Stimulated activated naive CD4-positive, alpha-beta T cell treated with Interleukin-2 at 50 U/mL for 16 hours (primary cell): ENCODE measurements at places on chromosomes 6 and 20.

DNA sequence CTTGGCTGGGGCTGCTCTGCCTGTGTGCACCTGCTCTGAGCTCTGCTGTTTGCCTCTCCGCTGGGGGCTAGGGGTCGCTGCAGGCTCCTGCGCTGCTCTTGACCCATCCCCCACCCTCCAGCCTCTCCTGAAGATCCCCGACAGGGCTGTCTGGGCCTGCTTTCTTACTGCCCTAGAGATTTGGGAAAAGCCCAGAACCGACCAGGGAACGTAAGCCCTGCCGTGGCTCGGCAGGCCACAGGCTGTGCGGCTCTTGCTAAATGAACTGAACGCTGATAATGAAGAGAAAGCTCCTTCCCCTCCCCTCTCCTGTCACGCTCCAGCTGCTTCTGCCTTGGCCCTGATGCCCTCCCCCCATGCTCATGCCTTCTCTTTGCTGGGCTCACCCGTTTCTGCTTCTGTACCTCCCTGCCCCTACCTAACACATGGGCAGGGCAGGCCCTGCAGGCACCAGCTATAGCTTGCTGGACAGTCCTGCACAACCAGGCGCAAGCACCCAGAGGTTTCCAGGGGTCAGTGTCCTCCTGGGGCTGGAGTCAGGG is 32.0 kb upstream of the PCMTD2 start:
- no peak for DNase-seq

DNA sequence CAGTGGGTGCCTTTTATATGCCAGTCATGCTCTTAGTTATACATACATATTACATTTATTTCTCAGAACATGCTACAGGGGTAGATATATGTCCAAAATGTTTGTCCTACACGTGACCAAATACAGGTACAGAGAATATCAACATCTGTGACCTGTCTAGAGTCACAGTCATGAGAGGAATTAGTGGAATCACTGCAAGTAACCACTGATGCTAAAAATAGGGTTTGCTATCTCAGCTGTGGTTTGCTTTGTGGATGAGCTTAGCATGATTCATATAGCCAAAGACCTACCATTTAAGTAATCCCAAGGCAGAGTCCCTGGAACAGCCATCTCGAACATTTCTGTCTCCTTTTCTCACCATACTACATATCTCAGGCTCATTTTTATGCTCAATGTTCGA is 32.3 kb downstream of the GSTA3 start:
- no peak for DNase-seq

- DNase-seq: no peak
Measured at GRCh38 chr6:42979523-42980177, 669 bp upstream of the PEX6 start.

- DNase-seq: no peak
Measured at GRCh38 chr20:37142708-37143107, 36.4 kb upstream of the RPN2 start.

DNA sequence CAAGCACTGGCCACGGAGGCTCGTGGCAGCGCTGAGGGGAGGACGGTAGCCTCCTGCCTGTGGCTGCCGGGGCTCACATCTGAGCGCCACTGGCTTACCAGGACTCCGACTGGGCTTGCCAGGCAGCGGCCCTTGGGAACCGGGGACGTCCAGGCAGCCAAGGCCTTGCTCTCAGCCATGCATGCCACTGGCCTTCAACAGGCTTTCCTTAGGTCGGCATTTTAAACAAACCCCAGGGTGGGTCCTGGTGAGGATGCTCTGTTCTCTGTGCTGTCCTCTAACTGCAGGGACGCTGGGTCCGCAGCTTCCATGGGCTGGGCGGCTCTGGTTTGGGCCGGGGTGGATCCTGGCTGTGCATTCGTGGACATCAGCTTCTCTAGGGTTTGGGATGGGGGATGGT is 59.1 kb upstream of the BHLHE23 start:
- no peak for DNase-seq

- DNase-seq: no peak
Measured at GRCh38 chr6:157779705-157780604, 43.1 kb upstream of the SNX9 start.

DNA sequence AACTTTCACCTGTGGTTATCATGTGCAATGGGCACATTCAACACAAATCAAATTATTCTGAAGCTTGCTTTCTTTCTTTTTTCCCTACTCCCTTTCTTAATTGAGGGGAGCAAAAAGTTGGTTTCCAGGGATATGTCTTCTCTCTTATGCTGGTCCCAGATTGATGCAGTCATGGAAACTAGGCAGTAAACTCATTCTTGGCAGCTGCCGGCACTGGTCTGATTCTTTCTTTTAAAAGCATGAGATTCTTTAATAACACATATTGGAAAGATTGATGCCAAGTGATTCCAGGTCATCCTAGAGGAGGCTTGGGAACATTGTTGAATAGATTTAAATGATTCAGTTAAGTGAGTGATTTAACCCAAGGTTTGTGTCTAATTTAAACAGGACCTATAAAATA is 29.0 kb downstream of the PTPRA start:
- no peak for DNase-seq

DNA sequence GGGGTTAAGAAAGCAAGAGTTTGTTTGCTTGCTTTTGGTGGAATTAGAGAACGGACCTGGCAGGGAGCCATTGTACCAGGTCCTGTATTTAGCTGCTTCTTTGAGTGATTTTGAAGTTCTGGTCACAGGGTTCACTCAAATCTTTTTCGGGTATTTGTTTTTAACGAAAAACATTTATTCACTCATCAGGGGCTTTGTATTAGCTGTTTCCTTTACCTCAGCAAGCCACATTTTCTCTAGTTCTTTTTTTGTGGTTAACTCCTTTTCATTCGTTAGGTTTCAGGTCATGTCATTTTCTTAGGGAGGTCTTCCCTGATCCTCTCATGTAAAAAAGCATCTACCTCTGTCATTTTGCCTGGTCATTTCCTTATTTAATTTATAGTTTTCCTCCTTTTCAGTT is 1502.2 kb downstream of the GRIK2 start:
- DNase-seq: no peak
